ENCODE measurements at places on chromosomes 5 and 9.

GRCh38 chr5:143717400-143717799 lies 94.6 kb upstream of the HMHB1 start:
- no peak for DNase-seq

DNA sequence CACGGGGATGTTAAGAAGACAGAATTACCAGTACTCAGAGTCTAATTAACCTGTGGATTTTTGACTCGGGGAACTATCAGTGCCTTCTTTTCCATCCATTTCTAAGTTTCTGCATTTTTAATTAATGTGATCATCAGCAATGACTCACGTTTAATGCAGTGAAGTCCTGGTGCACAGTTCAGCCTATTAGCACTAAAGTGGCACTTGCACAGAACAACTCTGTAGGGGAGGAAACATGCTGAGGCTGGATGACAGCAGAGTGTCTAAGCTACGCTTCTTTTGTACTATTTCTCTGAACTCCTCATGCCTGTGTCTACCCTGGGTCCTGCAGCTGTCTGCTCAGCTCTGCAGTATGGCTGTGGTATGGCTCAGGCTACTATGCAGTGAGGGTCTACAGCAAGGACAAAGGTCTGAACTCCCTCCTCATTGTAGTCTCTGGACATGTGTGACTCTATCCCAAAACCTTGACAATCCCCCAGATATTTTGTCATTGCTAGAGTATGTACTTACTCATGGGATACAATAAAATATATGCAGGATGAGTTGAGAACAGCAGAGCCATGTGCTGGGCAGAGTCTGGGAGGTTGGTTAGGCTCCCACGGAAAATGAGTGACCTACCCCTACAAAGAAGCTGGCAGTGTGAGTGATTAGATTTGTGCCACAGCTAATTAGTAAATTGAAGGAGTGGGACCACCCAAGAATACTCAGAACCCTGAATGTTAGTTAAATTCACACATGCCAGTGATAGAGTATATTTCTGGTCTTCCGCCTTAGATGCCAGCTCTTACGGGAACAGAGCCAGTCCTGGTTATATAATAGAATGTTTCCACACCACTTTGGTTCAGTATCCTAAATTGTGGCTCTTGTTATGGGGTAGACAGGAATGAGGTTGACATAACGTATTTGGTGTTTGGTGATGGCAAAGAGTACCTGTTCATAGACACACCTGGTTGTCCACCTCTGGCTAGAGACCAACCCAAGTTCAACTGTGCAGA lies 148.0 kb downstream of the GHR start:
- DNase-seq = no peak

- DNase-seq = no peak
Observed at GRCh38 chr9:130846487-130847305, 11.6 kb downstream of the ABL1 start.

- DNase-seq = no peak
Observed at GRCh38 chr5:178466342-178466741, 123.9 kb downstream of the COL23A1 start.

DNA sequence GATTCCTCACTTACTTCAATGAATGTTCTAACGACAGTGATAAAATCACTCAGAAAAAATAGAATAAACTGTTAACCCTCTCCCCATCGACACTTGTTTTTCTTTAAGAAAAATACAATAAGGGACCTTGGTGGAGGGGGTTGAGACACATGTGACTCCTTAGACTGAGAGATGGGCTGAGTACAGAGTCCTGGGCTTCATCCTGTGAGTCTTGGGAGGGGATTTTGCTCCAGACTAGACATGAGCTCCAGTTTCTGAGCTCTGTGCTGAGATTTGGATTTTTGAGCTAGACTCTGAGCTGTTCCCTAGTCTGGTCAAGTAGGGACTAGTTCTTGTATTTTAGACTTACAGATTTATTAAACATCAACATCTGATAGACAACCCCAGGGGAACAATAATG lies 241.5 kb upstream of the MVB12B start:
- DNase-seq = no peak

GRCh38 chr5:62257020-62257367 lies 49.0 kb upstream of the KIF2A start:
- no peak for DNase-seq

GRCh38 chr5:59157068-59157467 lies 574.2 kb downstream of the RAB3C start:
- no peak for DNase-seq

GRCh38 chr5:141558150-141558549 lies 60.6 kb downstream of the DIAPH1 start:
- DNase-seq = no peak

- DNase-seq = no peak
Observed at GRCh38 chr9:114266969-114267368, 55.9 kb upstream of the ORM1 start.

DNA sequence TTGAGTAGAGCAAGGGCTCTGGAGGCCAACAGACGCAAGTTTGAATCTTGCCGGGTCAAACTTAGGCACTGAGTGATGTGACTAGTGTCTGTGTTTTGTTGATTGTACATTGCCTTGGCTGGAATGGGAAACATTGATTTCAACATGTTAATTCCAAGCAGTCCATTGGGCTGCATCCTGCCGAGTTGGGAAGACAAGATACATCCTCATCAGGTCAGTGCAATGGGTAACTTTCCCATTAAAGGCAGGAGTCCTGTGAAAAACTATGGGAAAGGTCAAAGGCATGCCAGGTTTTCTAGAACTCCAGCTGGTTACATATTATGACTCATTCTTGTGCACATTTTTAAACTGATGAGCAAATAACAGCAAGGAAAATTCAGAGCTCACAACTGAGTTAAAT lies 126.5 kb upstream of the ABCA1 start:
- no peak for DNase-seq

- no peak for DNase-seq
Observed at GRCh38 chr9:93278144-93278543, 94.2 kb downstream of the WNK2 start.

DNA sequence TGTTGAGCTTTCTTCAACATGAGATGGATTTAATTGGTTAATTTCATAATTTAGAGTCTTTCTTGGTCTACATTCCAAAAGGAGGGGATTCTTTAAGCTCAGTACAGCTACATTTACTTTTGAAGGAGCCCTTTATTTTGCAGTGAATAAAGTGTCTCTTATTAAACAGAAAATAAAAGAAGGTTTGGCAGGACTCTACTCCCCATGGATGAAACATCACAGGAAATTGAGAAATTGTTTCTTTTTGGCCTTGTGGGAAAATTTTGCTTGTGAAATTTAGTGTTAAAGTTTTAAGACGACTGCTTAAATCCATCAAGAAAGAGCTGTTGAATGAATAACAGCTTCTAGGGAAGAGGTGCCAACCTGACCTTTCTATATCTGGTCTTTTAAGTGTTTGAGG lies 187.7 kb downstream of the NTRK2 start:
- no peak for DNase-seq

DNA sequence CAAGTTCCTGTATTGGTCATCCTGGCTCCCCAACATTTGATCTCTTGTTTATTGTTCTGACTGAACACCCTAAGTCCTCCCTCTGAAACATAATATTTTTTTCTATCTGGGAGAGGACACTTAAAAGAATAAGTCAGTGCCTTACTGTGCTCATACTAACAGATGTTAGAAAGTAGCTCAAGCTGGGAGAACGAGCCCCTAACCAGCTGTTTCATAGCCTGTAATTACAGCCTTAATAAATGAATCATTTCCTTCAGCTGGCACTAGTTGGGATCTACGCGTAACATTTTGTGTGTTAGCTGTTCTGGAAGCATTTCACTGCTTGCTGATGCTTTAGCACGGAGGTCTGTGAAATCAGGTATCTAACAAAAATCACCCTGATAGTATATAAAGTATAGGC lies 345.9 kb upstream of the RIOK2 start:
- no peak for DNase-seq

GRCh38 chr5:1155191-1156032 lies 43.5 kb upstream of the SLC12A7 start:
- DNase-seq = no peak

GRCh38 chr5:148020257-148020988 lies 43.4 kb upstream of the SPINK5 start:
- no peak for DNase-seq

DNA sequence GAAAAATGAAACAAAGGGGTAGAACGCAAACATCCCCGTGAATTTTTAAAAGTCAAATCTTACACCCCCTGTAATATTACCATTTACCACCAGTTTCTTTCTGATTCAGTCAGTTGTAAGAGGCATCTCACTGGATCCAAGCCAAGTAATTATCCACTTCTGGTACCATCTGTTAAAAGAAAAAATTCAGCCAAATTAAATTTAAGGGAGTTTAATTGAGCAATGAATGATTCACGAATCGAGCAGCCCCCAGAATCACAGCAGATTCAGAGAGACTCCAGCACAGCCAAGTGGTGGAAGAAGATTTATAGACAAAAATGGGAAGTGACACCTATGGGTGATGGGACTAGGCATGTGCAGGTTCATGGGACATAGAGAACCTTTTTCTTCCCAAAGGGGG lies 29.9 kb upstream of the MTMR12 start:
- DNase-seq = no peak

GRCh38 chr5:179375831-179376365 lies 30.6 kb upstream of the ADAMTS2 start:
- no peak for DNase-seq

DNA sequence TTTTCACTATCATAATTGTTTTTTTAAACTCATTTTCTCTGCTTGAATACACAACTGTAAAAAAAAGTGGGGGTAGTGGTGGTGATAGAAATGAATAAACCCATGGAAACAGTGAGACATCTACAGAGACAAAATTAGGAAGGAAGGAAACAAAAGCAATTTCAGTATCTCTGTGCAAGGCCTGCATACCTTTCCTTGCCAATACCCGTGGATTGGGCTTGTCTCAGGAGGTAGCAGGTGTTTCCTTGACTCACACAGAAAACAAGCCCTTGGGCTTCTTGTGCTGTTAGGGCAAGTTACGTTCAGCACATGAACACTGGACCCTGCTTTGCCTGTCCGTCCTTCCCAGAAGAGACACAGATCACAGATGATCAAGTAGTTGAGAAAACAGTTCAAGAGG lies 372.2 kb downstream of the ZSWIM6 start:
- DNase-seq = no peak

GRCh38 chr5:143066556-143067281 lies 296.5 kb downstream of the ARHGAP26 start:
- DNase-seq = peak; percentile 68

DNA sequence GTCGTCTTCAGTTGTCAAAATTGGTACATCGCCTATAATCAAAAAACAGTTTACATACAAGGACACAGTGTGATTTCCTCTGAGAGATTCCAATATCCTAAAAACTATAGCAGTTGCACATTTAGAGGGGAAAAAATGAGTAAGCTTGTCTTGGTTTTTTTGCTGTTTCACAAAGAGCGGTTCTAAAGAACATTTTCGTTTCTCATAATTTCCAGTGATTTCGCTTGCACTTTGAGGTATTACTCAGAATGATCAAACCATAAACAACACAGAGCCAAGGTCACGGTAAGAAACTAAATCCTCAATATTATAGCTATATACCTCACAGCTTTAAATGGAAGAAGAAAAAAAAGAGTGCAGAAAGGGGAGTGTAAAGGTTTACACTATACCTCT lies 861 bp downstream of the MTX3 start:
- DNase-seq = no peak

- DNase-seq = no peak
Observed at GRCh38 chr5:4370218-4370617, 769.9 kb upstream of the ADAMTS16 start.

DNA sequence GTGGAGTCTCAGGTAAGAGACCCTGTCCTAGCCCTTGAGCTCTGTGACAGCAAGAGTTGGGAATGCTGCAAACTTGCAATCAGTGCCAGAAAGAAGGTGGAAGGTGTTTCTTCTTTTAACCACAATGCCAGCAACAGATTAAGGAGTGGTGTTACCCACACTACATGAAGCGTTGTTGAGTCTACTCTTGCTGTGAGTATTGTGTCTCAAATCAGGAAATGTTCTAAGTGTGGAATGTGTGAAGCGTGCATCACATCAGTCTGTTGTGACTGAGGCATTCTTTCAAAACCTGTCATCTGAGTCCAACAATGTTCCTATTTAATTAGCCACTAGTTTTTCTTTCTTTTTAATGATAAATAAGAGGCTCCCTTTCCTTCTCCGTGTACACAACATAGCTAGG lies 2.9 kb upstream of the LURAP1L start:
- DNase-seq = no peak

- DNase-seq = no peak
Observed at GRCh38 chr5:162816816-162817215, 620.6 kb upstream of the CCNG1 start.

DNA sequence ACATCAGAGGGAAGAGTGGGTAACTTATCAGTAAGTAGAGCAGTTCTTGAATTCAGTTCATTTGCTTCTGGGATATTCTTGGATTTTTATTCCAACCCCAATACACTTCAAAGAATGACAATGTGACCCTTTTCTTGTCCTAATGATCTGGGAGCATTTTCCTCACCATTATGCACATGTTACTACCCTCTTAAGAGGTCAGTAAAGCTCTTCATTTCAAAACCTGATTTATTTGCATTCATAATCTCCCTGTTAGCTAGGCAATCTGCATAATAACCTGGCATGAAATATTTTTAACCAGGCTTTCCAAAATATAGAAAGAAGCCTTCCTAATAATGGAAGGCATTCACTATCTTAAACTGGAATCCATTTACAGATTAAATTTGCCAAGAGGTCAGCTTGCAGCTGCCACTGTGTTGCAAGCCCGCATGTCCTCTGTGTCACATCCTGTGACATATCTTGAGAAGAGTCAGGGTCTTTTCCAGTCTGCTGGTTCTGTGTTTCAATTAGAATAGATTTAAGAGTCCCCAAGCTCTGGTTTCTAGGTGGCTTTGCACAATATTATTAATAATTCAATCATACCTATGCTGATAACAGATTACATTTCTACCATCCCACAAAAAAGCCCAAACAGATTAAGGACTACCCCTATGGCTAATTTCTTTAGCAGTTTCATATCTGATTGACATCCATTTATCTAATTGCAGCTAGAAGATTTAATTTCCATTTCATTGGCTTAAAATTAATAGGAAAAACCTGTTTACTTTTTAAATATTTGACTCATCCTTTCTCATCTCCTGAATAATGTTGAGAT lies 30.9 kb upstream of the PPP2R2B start:
- DNase-seq = no peak

DNA sequence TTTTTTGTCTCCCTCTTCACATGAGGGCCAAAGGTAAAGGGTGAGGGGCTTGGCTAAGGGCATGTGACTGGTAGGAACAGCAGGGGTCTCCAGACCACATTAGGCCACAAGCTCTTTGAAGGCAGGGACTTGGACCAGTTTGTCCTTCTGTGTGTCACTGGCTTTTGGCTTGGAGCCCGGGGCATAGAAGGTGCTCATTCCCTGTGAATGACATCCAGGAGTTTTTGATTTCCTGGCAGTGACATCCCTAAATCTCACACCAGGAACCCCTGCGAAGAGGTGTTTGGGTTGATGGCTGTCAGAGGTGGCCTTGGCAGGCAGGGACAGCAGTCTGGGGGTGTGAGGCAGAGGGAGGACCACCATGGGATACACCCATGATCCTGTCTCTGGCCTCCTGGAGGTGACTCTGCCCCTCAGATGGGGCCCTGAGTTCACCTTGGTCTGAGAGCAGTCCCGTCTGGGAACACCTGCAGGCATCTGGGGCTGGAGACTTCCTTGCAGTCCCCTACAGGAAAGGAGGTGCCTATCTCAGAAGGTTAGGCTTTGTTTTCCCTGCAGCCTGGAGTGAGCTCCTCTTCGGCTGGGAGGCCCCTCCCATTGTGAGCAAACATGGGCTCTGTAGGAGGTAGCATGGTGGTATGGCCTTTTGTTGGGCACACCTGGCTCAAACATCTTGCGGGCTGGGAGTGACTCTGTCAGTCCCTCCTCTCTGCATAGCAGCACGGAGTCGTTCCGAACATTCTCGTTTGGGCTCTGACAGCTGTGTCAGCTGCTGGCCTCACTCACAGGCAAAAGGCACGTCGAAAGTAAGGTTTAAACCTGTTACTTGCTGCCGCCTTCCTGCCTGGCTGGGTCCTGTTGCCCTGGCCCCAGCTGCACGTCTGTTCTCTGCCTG lies 38.6 kb upstream of the PITX1 start:
- DNase-seq = peak; percentile 76
